Choroid plexus epithelial cell (primary cell): ENCODE measurements at places on chromosomes 11 and 22.

GRCh38 chr22:24576778-24577177, 16.1 kb downstream of the LRRC75B start:
- DNase-seq, result no peak

DNA sequence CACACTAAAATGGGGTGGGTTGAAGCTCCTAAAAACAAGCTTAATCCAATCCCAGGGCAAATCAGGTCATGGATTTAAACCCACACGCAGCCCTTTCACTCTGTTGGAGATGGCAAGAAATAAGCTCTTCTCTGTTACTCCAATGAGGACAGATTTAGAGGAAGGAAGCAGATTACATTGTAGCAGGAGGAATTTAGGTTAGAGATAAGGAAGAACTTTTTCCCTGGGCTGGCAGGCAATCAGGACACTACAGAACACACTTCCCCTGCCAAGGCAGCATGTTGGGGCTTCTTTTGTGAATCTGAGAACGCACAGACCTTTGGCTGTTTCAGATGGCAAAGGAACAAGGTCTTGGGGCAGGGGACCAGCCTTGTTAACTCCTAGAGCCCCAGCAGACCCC, 46.2 kb downstream of the C11orf58 start:
- DNase-seq, result no peak

DNA sequence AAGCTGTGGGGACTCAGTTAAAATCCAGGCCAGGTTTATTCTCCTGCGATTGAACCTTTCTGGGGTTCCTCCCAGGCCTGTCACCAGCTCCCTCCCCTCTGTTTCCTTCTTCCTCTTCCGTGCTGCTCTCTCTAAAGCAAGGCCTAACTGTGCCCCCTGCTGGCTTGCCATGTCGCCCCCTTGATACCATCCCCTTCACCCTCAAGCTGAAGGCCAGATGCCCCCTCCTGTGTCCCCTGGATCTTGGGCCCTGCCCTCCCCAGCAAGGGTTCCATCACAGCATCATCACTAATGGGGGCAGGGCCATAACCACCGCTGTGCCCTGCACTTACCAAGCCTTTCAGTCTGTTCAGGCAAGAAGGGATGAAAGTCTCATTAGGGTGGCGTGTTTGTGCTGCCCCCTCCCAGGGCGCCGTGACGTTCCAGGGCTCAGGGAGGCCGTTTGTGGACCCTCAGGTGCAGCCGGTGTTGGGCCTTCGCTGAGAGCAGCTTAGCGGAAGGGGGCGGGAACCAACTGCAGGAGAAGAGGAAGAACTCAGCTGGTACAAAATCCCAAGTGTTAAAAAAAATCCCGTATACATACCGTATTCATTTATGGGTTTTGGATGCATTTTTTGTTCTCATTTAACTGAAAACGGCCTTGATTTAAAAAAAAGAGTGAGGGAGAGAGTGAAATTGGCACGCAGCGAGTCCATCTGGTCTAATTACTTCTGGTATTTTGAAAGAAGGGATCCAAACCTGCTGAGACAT, 69.9 kb downstream of the MPPED1 start:
- DNase-seq, result no peak

DNA sequence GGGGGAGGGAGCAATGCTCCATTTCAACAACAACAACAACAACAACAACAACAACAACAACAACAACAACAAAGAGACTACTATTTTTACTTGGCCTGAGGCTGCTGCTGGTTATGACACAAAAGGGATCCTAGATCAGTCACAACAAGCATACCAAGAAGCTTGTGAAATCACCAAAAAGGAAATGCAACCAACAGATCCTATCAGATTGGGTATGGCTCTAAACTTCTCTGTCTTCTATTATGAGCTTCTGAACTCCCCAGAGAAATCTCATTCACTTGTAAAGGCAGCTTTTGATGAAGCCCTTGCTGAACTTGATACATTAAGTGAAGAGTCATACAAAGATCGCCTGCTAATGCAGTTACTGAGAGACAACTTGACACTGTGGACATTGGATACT, 10.5 kb upstream of the MS4A2 start:
- DNase-seq, result no peak

DNA sequence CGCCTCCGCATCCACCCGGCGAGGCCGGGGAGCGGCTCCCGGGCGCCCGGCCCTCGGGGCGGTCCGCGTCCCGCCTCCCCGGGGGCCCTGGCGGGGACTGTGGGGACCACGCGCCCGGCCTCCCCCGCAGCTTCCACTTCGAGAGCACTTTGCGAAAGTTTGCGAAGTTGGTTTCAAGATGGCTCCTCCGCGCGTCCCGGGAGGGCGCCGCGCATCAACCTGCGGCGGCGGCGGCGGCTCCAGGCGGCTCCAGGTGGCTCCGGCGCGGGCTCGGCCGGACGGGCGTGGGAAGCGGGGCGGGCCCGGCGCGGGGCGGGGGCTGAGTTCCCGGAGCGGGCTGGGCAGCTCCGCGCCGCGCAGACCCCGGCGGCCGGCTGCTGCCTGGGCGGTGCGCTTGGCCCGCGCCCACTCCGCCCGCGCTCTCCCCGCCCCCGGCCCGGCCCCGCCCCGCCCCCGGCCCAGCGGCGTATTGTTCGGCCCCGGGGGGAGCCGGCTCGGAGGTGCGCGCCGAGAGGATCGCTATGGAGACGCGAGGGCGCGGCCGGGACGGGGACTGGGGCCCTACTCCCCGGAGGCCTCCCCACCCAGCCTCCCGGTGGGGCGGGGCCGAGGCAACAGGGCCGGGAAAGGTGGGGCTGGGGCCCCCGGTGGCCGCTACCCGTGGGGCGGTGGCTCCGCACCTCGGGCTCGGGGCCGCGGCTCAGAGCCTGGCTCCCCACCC, at the start of gene CELSR1:
TSS of gene CELSR1 (minus strand) at position 396 of the 721 bp plus-strand sequence. CDS start 450 bp downstream, outside the sequence.
- peak; percentile 28 for DNase-seq

GRCh38 chr11:121654843-121655536, 202.2 kb upstream of the SORL1-AS1 start:
- DNase-seq, result peak; percentile 47
